NCI-H1436 (cell line): ENCODE measurements at places on chromosomes 2 and 18.

DNA sequence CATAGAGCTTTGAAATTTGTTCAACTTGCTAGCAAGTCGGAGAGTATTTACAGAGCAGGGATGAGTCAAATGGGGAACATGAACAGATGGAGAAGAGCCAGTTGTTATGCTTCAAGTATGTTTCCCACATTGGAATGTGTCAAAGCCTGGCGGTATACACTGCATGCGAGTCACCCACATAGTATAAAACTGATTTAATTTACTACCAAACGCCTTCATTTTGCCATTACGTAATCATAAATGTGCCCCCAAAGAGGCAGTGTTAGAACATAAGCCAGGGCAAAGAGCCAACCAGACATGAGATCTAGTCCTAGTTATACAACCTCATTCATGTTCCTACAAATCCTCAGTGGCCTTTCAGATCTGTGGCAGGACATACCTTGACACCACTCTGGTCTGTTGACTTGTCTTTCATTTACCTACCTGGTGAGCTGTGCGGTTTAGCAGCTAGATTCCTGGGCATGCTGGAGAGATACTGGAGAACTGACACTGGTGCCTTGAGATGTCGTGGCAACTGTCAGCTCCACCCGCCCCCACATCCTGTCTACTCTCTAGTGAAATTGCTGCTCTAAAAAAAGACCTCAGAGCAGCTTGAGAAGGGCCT, 21.7 kb upstream of the NRP2 start:
- DNase-seq = no peak

DNA sequence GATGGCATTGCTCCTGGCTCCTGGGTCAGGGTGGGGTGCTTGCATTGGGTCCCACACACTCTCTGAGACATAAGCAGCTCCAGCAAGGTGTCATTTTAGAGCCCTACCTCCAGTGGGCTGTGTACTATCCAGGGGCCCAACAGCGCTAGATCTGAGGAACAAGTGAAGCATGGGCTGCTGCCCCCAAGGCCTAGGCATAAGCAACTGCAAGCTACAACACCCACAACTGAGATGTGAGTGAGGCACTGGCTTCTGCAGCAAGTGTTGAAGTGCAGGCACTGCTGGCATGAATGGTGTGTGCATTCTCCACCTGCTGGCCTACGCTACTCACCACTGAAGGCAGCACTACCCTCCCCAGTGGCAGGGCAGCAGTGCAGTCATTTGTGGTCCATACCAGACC, 81.0 kb upstream of the STK39 start:
- no peak for DNase-seq

- no peak for DNase-seq
Observed at GRCh38 chr18:30920351-30920750, 122.2 kb downstream of the DSC3 start.

- peak; percentile 43 for DNase-seq
Observed at GRCh38 chr2:192195548-192196418, 1.1 kb upstream of the TMEFF2 start.

DNA sequence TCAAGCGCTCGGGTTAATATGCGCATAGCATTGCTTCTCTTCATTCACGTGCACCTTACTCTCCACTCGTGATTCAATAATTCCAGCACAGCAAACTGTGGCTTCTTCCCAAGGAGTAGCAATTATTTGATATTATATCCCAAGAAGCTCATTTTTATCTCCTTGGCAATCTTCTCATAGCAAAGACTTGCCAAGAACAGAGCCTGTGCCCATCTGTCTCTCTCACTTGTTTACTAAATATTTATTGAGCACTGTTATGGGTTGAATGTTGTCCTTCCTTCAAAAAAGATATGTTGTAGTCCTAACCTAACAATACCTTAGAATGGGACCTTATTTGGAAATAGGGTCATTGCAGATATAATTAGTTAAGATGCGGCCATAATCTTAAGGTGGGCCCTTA, 233.7 kb downstream of the TFCP2L1 start:
- DNase-seq = no peak

DNA sequence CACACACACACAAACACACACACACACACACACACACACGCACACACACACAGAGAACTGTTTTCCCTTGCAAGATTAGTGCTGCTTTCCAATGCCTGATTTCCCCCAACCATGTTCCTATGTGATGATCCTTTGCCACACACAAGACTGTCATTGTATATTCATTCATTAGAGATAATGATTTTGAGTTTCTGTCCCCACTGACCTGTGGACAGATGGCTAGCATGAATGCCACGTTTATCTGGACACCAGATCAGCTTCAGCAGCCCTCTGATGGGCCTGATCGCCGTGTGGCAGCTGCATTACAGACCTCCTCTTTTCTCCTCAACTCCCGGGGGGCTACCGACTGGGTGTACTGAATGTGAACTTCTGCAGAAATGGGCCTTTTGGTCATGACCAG, 353.0 kb downstream of the MYCN start:
- DNase-seq = no peak

DNA sequence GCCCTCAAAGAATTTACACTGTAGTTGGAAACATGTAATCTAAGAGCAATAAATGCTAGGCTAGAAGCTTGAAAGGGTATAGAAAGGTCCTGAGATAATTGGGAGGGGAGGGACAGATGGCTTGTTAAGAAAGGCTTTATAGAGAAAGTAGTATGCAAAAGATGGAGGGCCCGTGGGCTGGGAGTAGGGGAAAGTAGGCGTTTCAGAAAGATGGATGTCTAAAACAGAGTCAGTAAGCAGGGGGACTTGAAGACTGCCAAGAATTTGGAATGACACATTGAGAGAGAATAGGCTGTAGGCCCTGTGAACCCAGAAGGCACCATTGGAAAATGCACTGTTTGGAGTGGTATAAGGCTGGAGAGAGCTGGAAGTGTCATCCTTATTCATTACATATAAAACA, 822 bp downstream of the PSMG2 start:
- DNase-seq = peak; percentile 2

DNA sequence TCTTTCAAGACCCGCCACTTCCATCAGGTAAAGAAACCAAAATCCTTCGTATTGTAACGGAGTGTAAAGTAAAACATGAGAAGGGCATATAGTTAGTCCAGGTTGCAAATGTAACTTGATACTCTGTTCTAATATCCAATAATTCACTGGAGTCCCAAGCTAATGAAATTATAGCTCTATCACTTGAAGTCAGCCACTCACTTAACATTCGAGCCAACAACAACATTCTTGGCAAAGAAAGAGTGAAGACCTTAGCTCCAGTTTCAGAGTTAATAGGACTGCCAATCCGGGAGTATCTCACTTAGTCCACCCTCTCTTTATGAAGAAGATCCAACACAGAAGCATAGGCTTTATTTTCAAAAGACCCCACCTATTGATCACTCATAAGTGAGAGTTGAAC, 298.0 kb upstream of the SOX11 start:
- no peak for DNase-seq

- no peak for DNase-seq
Observed at GRCh38 chr2:223994562-223995162, 37.4 kb downstream of the MRPL44 start.

DNA sequence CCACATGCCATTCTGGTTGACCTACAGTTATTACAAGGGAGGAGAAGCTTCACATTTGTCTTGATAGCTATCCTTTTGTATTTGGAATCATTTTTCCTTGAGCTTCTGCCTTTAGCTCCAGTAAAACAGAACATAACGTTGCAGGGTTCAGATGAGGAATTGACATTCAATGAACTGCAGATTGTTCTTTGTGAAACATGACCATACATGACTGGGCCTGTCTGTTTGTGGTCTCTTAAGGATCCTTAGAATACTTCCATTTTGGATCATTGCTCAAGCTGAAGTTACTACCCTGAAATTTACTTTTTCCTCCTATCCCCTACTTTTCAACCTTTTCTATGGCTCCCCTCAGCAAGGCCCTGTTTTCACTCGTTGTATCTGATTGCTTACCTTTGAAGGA, 1281.7 kb upstream of the CELF4 start:
- no peak for DNase-seq

DNA sequence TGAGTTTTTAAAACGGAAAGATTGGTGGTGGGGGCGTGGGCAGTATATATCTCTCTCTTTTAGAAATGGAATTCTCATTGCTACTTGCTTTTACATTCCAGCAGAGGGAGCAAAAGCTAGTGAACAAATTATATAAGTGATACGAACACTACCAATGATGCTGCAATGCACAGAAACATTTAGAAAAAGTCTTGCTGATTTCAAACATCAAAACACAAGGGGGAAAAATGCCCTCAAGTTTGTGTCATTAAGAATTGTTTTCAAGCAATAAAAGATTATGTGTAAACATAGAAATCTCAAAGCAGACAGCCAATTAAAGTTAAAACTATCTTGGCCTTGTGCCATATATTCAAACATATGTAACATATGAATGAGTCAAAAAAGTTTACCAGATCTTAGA, 296.3 kb upstream of the KCNJ3 start:
- DNase-seq = no peak

GRCh38 chr2:8608411-8608954, 73.4 kb upstream of the ID2 start:
- DNase-seq = no peak

- DNase-seq = no peak
Observed at GRCh38 chr18:57527556-57528229, 58.8 kb downstream of the FECH start.

GRCh38 chr2:27703638-27704341, 40.1 kb downstream of the SLC4A1AP start:
- peak; percentile 81 for DNase-seq

DNA sequence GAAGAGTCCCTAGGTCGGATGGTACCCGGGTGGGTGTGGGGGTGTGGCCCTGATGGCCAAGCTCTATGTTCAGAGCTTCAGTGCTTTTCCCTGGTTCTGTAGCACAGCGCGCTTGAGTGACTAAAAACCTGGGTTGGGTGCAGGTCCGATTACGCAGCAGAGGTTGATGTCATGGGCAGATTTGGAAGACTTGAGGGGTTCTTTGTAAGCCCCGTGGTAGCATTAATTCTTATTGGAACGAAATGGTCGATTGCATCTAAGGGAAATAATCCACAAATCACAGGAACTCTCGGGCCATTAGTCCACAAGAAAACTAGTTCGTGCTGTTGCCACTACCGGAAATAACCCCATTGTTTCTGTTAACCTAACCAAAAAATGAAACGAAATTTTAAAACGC, 9.0 kb downstream of the HOXD8 start:
- DNase-seq = no peak

- no peak for DNase-seq
Observed at GRCh38 chr18:71431171-71431570, 1113.0 kb downstream of the CBLN2 start.

DNA sequence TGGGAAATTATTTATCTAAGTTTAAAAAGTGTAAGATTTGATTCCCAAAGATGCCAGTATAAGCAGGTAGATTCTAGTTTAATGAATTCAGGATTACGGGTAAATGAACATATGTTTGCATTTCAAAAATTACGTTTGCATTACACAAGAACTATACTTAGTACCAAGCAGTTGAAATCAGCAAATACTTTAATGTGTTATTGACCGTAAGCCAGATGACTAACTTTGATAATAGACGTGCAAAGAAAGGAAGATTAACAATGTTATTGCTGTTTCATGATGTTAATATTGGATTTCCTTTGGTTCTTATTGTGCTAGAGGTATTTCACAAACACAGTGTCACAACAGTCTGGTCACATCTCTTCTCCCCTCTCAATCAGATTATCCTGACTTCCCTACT, 294.7 kb downstream of the TDRD15 start:
- DNase-seq = no peak

DNA sequence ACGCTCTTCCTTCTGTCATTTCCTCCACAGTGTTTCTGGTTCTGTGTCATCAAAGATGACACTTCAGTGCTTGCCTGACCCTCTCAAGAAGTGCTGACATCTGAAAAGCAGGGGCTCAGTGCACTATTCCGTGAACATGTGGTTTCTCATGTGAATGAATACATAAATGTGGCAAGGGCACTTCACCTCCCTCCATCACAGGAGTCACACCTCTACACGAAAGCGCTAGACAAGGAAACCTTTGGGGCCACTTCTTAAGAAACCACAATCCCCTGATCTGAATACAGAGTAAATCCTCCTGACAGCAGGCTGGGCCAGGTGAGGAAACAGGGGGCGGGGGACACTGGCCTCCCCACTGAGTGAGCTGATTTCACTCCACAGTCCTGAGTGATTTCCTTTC, 145.8 kb upstream of the ACAA2 start:
- DNase-seq = no peak

- no peak for DNase-seq
Observed at GRCh38 chr2:220959391-220959802, 612.7 kb downstream of the EPHA4 start.

DNA sequence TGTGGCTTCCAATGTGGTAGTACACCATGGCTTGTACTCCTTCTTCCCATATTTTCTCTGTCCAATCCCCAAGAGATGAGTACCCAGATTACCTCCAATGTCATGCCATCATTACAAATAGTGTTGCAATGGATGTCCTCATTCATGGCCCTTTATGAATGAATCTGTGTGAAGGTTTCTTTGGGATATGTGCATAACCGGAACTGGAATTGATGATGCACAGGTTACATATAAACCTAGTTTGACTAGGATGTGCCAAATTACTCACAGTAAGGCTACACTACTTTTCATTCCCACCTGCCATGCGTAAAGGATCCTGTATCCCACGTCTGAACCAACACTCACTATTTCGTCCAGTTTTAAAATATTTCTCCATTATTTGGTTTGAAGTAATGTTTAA, 173.9 kb upstream of the CXCR4 start:
- no peak for DNase-seq

DNA sequence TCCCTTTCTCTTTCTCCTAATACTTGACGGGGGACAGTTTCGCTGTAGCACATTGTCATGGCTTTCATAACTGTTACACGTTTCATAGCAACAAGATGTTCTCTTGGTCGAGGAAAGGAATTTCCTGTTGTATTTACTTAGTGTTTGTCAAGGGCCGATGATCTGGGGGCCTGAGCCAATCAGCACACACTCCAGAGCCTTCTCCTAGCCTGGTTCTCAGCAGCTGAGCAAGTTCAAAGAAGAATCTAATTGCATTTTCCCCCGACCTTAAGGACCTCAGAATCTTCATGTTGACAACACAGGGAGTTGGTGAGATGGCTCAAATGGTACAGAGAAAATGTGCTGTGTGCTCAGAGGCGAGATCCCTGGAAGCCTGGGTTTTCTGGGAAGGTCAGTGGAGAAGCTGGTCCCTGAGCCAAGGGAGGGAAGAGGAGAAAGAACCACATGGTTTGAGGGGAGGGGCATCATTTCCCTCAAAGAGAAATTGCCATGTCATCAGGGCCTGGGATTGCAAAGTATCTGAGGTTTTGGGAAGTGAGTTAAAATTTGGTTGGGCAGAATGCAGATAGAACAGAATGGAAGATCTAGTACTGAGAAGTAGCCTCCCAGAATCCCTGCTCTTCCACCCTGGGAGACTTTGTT, 76.9 kb upstream of the AGAP1 start:
- DNase-seq = no peak

GRCh38 chr18:35460736-35461161, 37.0 kb downstream of the INO80C start:
- DNase-seq = no peak

DNA sequence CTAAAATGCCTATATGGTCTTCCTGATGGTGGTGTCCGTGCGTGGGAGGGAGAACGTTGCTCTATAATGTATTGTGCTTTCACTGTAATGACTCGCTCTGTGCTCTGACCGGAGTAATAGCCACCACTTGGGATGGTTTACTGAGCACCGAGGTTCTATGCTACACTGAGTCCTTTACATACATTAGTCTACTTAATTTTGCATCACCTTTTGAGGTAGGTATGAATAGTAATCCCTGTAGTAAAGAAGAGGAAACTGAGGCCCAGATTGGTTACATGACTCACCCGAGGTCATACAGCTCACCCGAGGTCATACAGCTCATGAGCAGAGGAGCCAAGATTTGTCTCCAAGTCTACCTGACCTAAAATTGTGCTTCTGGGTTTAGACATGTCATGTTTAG, 79.5 kb downstream of the ARMC9 start:
- DNase-seq = no peak
